ENCODE measurements at places on chromosomes 5 and 9.

- DNase-seq: no peak
Observed at GRCh38 chr9:31776471-31776870, 608.0 kb upstream of the ACO1 start.

DNA sequence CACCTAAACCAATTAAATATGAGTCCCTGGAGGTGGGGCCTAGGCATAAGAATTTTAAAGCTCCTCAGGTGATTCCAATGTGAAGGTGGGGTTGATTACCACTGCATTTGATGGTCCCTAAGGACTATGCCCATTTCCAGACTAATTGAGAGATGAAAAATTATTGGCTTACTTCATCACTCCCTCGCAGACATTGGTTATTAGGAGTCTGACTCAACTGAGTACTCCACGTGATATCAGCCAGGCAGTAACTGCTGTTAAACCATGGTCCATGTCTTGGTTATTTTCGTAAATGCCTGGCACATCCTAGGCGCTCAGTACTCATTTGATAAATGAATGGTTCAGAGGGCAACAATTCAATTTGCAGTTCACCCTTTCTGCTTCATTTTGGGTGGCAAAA is 54.5 kb downstream of the PUM3 start:
- DNase-seq: no peak

- DNase-seq: no peak
Observed at GRCh38 chr5:142852416-142853198, 82.4 kb downstream of the ARHGAP26 start.

GRCh38 chr9:104200456-104200994 is 106.4 kb downstream of the SMC2 start:
- no peak for DNase-seq

- DNase-seq: no peak
Observed at GRCh38 chr9:125681657-125682056, 25.4 kb downstream of the MAPKAP1 start.

DNA sequence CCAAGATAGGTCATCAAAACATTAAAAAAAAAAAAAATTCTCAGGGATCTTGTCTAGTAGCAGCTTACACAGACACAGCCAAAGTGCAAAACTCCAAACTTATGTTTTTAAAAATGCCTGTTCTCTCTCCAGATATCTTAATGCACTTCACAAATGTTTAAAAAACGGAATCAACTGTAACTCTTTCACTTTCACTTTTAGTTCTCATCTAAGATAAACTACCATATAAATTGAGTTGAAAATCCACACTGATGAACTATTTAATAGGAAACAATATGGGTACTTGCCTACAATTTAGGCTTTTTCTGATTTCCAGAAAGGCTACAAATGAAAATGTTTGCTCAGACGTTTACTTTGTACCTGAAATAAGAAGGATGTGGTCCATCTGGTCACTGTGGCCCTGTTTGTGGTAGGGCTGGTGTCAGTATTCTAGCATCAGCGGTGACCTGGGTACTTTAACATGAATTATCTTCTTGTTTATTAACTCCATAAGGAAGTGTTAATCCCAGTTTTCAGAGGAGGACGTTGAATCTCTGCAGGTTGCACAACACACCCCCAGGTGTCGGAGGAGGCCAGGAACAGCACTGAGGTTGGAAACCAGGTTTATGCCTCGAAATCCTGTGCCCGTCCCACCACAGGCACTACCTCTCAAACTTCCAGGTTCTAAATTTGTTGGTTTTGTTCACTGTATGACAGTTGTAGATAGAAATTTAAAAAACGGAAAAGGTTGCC is 13.3 kb upstream of the LPCAT1 start:
- DNase-seq: no peak

DNA sequence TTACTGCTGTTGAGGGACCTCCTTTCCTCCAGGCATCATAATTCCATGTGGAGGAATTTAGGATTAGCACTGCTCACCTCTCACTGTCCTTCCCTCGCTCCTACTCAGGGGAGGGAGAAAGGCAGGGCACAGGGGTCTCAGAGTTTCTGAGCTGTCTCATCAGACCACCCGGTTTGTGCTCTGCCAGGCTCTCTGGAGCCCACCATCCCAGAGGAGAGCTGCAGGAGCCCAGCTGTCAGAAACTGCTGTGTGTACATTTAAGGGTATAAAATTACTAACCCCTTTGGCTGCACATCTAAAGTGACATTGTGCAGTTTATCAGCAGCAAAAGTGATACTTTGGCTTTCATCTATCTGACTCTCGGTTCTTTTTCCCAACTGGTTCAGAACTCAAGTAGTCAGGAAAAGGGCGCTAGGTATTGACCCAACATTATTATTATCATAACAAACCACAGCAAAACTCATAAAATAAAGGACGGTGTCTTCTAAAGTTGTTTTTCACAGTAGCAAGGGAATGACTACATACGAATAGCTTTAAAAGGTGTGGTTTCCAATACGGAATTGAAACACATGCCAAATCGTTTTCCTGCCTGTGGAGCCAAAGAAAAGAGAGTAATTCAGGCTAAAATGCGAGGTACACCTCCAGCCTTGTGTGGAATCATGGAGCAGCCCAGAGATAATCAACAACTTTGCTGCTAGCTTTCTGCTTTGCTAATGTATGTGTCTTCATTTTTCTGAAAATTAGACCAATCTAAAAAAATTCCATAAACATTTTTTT is 348.1 kb downstream of the TMEM167A start:
- no peak for DNase-seq

Measured in stimulated activated CD8-positive, alpha-beta memory T cell treated with anti-CD3 and anti-CD28 coated beads, Interleukin-15, amount 100 ng/mL, for 24 hours (primary cell).